ENCODE measurements at places on chromosomes 6 and 20.

GRCh38 chr6:27582928-27583725 lies 110.2 kb upstream of the ZNF184 start:
- no peak for DNase-seq

- no peak for DNase-seq
Measured at GRCh38 chr20:46316984-46317684, 8.8 kb upstream of the CDH22 start.

GRCh38 chr6:27133281-27134227 lies 113.9 kb upstream of the PRSS16 start:
- peak; percentile 45 for DNase-seq

DNA sequence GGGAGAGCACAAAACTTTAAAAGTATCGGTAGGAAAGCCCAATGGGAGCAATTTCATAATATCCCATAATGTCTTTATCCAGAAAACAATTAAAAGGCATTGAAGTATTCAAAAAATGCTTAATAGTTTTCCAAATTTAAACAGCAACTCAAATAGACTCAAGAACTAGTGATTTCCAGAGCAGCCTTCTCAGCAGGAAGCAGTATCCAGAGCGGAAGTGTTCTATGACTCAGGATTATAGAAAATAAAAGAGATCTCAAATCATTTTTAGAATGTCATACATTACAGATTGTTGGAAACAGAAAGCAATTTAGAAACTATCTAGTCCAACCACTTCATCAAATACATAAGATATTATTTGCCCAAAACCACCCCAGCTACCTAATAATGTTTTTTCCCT lies 79.3 kb downstream of the COL12A1 start:
- no peak for DNase-seq

- no peak for DNase-seq
Measured at GRCh38 chr6:95576998-95577303, 384 bp upstream of the MANEA start.

DNA sequence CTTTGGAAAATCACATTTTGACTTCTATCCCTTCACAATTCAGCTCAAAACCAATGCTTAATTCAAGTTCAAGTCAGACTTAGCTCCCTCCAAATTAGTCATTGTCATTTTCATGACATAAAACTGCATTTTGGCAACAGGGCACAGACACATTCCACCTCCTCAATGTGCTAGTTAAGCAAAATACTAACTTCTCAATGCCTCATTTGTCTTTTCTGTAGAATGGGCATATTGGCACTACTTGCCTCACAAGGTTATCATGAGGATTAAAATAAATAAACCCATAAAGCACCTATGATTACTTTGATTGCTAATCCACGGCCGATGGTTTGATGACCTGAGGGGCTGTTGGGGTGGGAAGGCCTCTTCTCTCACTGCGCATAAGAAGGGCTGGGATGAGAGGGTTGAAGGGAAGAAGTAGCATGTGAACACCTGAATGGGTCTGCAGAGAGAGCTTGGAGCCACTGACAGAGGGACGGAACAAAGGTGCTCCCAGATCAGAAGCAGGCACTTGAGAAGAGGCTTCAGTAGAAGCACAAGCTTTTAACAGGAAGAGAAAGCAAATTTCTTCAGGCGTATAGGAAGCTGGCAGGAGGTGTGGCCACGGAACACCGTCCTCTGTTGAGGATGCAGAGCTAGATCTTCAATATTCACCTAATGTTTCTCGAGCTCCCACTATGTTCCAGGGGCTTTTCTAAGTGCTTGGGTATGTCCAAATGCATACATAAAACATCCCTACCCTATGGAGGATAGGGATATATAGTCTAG lies 11.7 kb upstream of the TBC1D7 start:
- no peak for DNase-seq

DNA sequence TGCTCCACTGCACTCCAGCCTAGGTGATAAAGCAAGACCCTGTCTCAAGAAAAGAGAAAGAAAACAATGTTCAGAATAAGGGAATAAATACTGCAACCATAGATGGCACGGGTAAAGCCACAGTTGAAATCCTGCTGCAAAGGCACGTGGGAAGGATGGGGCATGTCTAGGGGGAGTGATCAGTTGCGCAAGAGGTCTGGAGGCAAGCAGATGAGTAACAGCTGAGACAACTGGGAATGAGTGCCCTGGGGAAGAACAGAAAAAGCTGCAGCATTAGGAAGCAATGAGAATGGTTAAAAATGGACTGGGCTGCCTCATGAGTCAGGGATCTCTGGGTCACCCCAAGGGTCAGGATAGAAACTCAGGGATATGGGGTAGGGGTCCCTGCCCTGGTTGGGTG lies 96.3 kb downstream of the GMPR start:
- no peak for DNase-seq

- no peak for DNase-seq
Measured at GRCh38 chr20:20317195-20317594, 50.7 kb upstream of the INSM1 start.

DNA sequence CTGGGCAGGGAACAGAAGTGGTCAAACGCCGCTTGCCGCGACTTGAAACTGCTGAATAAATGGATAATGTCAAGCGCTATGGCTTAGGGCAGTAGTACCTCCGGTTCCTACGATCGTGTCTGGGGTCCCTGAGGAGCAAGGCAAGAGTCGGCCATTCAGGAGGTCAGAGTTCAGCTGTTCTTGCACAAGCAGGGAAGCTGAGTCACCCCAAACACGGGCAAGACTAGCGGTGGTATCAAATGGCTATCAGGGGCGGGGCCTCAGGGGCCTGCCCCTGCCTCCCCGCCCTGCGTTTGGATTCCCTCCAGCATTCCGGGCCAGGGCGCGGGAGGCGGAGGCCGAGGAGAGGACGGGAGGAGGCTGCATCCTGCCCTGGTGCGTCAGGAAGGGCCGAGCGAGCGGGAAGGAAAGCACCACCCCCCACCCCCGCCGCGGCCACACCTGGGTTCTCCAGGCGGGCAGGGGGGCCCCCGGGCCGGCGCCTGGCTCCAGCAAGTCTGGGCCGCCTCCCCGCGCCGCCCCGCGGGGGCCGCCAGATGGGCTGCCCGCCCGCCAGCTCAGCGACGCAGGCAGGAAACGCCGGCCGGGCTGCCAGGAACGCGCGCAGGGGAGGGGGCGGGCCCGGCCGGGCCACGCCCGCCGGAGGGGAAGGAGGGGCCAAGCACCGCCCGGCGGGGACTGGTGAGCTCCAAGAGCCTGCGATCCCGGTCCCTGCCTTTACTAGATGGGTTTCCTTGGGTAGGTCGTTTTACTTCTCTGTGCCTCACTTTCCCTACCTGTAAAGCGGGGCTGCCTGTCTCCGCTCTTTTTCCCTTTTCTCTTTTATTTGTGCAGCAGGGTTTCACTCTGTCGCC lies 32.2 kb upstream of the ID1 start:
- peak; percentile 72 for DNase-seq

GRCh38 chr20:58449681-58450221 lies 60.7 kb downstream of the VAPB start:
- no peak for DNase-seq

DNA sequence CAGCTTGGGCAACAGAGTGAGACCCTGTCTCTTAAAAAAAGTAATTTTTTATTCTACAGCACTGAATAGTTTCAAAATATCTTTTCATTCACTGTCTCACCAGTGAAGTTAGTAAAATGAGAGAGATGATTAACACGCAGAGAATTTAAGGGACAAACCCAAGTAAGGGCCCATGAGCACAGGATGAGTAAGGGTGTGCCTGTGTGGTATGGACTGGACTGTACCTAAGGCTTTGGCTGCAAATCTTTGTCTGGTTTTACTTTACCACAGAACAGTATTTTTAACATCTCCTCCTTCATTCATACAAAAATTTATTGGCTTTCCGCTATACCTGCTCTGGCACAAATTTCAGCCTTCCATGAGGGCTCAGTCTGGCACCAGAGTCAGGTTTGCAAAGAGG lies 433.3 kb downstream of the UTRN start:
- no peak for DNase-seq

DNA sequence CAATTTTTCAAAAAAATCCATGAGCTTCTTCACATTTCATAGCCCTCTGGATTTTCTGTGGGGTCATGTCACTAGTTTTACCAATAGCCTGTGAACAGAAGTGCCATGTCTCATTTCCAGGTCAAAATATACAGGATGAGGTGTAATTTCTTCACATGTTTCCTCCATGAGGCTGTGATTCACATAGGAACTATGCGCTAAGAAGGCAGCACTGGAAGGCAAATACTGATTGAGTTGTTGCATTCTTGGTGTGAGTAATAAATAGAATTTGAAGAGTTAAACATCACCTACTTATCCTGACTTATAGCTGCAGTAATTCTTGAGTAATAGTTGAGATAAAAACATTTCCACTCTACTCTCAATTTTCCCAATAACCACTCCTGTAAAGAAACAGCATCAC lies 442.3 kb downstream of the HAO1 start:
- DNase-seq, result no peak

DNA sequence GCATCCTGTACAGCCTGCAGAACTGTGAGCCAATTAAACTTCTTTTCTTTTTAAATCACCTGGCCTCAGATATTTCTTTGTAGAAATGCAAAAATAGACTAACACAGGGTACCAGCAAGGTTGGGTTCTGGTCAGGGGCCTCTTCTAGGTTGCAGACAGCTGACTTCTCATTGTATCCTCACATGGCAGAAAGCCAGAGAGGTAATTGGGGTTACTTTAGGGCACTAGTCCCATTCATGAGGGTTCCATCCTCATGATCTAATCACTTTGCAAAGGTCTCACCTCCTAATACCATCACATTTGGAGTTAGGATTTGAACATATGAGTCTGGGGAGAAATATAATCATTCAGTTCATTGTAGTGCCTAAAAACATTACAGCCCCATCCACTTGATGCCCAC lies 101.5 kb downstream of the LCA5 start:
- no peak for DNase-seq

- DNase-seq, result no peak
Measured at GRCh38 chr6:149859368-149859767, 4.8 kb downstream of the LRP11 start.

- DNase-seq, result no peak
Measured at GRCh38 chr6:80330961-80331360, 224.5 kb downstream of the BCKDHB start.

GRCh38 chr6:154314084-154314483 lies 42.5 kb downstream of the IPCEF1 start:
- DNase-seq, result no peak

DNA sequence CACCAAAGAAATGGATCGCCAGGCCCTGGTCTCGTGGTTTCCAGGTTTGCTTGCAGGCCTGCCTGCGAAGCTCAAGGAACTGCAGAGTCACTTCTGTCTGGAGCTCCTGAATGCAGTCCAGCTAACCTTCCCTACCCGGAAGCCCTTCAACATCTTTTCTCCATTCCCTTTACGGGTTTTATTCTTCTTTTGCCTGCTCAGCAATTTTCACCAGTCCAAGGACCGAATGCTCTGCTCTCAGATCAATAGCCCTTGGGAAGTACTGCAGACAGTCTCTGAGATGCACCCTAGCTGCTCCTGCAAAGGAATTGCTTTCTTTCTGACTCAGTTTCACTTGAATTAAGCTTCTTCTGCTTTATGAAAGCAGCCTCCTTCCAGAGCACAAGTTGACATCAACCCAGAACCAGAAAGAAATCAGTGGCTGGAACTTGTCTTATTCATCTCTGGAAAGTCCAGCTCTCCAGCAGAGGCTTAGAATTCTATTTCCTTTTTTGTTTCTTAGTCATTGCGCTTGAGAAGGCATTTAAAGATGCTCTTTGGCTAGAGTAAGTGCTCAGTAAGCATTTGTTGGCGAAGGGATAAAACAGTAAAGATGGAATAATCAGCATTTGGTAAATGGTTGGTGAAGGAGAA lies 18.7 kb upstream of the YWHAB start:
- DNase-seq, result no peak

GRCh38 chr6:157946053-157946617 lies 35.5 kb upstream of the SYNJ2 start:
- DNase-seq, result no peak

GRCh38 chr6:34231566-34232336 lies 4.9 kb upstream of the HMGA1 start:
- DNase-seq, result no peak

GRCh38 chr6:144722925-144723324 lies 437.8 kb downstream of the UTRN start:
- DNase-seq, result no peak

- peak; percentile 15 for DNase-seq
Measured at GRCh38 chr20:6828794-6829423, 61.4 kb downstream of the BMP2 start.

DNA sequence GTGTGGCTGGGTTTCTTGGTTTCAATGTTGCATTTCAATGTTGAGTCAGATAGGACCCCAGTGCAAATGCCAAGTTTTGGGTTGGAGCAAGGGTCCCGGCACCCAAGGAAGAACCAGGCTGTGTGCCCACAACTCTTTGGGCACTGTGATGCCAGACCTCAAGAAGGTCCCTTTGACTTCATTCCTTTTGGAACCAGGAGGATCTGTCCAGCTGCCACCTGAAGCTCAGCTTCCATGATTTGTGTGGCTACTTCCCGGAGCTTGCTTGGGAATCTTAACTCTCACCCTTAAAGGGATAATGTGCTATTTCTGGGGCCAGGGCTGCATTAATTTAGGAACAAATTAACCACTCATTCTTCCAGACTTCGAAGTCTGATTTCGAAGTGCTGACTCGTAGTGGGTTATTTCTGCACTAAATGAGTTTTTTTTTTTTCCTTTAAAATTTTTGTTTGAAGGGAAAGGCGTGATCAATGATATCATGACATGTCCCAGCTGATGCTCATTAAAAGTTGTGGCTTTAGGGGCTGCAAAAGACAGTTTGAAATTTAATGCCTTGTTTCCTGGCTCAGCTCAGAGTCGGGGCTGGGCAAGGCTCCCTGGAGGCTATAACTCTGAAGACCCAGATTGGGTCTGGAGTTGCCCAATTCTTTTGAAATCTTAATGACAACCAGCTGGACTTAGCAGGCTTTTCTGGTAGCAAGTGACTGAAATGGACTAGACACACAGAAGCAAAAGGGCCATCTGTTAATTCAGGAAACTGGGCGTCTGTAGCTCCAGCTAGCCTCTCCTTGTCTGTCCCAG lies 24.0 kb upstream of the PHACTR3 start:
- no peak for DNase-seq

DNA sequence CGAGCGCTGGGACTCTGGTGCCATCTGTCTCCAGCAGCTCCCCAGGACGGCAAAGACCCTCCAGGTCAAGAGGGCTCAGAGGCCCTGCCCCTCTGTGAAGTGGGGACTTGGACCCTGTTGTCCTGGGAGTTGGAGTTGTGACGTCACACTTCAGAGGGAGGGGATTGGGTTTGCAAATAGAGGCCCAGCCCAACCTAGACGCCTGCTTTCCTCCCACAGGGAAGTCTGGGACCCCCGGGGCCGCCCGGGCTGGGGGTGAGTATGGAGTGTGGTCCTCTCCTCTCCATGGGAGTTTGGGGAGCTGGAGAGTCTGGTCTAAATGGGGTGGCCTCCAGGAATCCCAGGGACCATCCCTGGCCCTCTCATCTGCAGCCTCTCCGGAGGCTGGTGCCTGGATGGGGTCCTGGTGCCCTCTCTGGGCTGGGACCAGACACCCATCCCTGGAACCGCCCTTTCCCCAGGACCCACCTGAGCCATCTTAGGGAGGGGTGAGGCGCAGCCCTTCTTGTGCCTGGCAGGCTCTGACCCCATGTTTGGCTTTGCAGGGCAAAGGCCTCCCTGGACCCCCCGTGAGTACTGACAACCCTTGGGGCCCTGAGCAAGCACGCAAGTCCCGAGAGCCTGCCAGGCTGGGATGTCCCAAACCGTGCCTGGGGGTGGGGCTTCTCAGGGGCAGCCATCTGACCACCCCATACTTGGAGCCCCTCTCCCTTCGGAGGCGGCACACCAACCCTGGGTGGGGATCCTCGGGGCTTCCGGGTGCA lies 4.3 kb downstream of the COL9A3 start:
- no peak for DNase-seq

All from LNCaP clone FGC (cell line).